A549 treated with RU486 at 1 μM for 4 hours (cell line): ENCODE measurements at places on chromosomes 1 and 21. TPM values are rescaled to one million over a fixed set of nuclear protein-coding genes. Genes with fewer than 3 reads are reported as not detected.

Gene ZYG11A
- total RNA-seq = 1.5 to 2.6 TPM (median 2.5 TPM) in 5 replicates

Gene PGLYRP3
- total RNA-seq = not detected in 5 replicates

Gene EVI5
- 4.5 to 8.5 TPM (median 6.3 TPM) in 5 replicates for total RNA-seq

Gene USP25
- 7.0 to 16.0 TPM (median 11.0 TPM) in 5 replicates for total RNA-seq

Gene HIVEP3
- total RNA-seq = 2.1 to 3.2 TPM (median 2.8 TPM) in 5 replicates

Gene AGMAT
- 5.5 to 8.2 TPM (median 7.2 TPM) in 5 replicates for total RNA-seq

Gene SPATA1
- total RNA-seq = 0.43 to 1.7 TPM (median 0.95 TPM) in 3 of 5 replicates, not detected in the others

Gene ANGPTL3
- 0.06 TPM in 1 of 5 replicates, not detected in the others for total RNA-seq

Gene NUP210L
- not detected in 5 replicates for total RNA-seq

Gene RYR2
- 0.07 to 0.18 TPM (median 0.12 TPM) in 3 of 5 replicates, not detected in the others for total RNA-seq

Gene FPGT
- total RNA-seq = 1.5 to 7.5 TPM (median 6.9 TPM) in 5 replicates

Gene TMPRSS15
- total RNA-seq = not detected in 5 replicates

Gene SMYD3
- total RNA-seq = 12.6 to 14.0 TPM (median 13.5 TPM) in 5 replicates

Gene MCOLN3
- total RNA-seq = 1.7 to 3.8 TPM (median 3.6 TPM) in 5 replicates

Gene NCF2
- total RNA-seq = 2.3 to 3.4 TPM (median 2.8 TPM) in 5 replicates

Gene TMEM54
- total RNA-seq = 27.6 to 46.9 TPM (median 41.7 TPM) in 5 replicates

Gene OR10Z1
- total RNA-seq = not detected in 5 replicates

Gene SIK1
- total RNA-seq = 3.0 to 22.2 TPM (median 19.6 TPM) in 5 replicates

Gene C1orf52
- total RNA-seq = 20.2 to 32.4 TPM (median 21.1 TPM) in 5 replicates

Gene PLPP3
- 25.1 to 31.5 TPM (median 30.0 TPM) in 5 replicates for total RNA-seq

Gene PANK4
- 7.0 to 11.3 TPM (median 10.3 TPM) in 5 replicates for total RNA-seq

Gene EVA1C
- total RNA-seq = 36.8 to 61.2 TPM (median 41.7 TPM) in 5 replicates

Gene EBNA1BP2
- total RNA-seq = 177 to 217 TPM (median 193 TPM) in 5 replicates

Gene FCMR
- 3.7 to 7.0 TPM (median 4.5 TPM) in 5 replicates for total RNA-seq

Gene CELA3B
- total RNA-seq = not detected in 5 replicates

Gene JAK1
- 103 to 143 TPM (median 136 TPM) in 5 replicates for total RNA-seq

Gene SMPDL3B
- total RNA-seq = 1.2 to 1.5 TPM (median 1.3 TPM) in 5 replicates

Gene CD55
- 106 to 129 TPM (median 115 TPM) in 5 replicates for total RNA-seq

Gene ADAM30
- total RNA-seq = not detected in 5 replicates

Gene LCE1E
- 0.14 TPM in 1 of 5 replicates, not detected in the others for total RNA-seq

Gene KCNK2
- total RNA-seq = 0.05 to 0.33 TPM (median 0.09 TPM) in 4 of 5 replicates, not detected in the other

Gene NPL
- total RNA-seq = 0.57 to 1.5 TPM (median 0.79 TPM) in 5 replicates

Gene EPHA8
- 0.06 to 0.07 TPM in 2 of 5 replicates, not detected in the others for total RNA-seq

Gene TLCD4
- total RNA-seq = 3.6 to 11.1 TPM (median 10.4 TPM) in 5 replicates

Gene ANKRD34A
- 0.07 to 0.28 TPM (median 0.23 TPM) in 5 replicates for total RNA-seq
